Activated CD4-positive, alpha-beta T cell treated with anti-CD3 and anti-CD28 coated beads for 24 hours (primary cell): ENCODE measurements at places on chromosomes 7 and 10.

DNA sequence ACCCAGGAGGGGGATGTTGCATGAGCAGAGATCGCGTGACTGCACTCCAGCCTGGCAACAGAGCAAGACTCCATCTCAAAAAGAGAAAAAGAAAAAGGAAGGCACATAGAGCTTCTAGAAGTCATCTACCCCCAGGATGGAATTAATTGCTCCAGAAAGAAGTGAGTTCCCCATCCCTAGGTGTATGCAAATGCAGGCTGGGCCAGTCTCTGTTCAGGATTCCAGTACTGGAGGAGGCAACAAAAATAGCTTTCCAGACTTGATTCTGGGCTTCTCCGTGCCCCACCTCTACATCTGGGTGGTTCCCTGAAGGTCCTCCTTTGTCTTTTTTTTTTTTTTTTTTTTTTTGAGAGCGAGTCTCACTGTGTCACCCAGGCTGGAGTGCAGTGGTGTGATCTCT lies 28.6 kb downstream of the CASTOR2 start:
- no peak for DNase-seq

DNA sequence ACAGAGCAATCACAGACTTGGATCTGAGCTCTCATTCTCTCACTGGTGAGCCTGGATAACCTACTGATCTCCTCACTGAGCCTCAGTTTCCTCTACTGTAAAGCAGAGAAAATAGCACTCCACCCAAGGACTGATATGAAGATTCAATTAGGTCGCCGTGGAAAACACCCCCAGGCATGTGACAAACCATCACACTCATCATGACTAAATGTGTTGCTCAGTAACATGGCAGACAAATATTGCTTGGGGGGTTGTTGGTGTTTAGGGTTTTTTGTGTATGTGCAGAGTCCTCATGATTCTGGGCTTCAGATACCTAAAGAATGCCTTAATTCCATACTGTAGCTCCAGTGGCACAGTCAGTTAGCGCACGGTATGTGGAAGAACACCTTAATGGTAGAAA lies 122.1 kb upstream of the TCF7L2 start:
- no peak for DNase-seq

- no peak for DNase-seq
Observed at GRCh38 chr7:44219371-44220045, 18.7 kb downstream of the YKT6 start.

- DNase-seq = no peak
Observed at GRCh38 chr10:130021383-130021950, 57.4 kb upstream of the EBF3 start.

DNA sequence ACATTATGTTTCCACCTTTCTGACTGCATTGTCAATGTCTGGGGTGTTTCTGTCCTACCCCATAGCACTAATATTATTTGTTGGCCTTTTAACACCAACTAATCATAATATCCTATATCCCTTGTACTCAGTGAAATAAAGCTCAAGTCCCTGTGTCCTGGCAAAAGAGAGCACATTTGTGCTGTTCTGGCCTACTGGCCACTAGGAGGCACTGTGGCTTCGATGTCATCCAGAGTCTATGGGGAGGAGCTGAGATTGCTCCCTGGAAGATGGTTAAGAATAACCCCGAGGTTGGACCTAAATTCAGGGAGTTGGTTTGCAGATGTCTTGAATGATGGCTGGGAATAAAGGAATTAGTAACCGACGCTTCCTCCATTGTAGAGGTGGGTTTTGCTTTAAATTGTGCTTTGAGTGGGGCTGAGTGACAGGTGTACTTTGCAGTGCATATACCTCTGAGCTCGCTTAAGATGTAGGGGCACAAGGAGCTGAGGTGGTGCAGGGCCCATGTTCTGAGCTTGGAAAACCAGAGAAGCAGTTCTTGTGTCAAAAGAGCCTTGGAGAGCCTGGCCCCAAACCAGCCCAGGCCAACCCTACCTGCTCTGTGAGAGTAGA lies 191.2 kb upstream of the PRSS1 start:
- peak; percentile 24 for DNase-seq

- DNase-seq = no peak
Observed at GRCh38 chr7:12107841-12108254, 103.2 kb upstream of the TMEM106B start.

DNA sequence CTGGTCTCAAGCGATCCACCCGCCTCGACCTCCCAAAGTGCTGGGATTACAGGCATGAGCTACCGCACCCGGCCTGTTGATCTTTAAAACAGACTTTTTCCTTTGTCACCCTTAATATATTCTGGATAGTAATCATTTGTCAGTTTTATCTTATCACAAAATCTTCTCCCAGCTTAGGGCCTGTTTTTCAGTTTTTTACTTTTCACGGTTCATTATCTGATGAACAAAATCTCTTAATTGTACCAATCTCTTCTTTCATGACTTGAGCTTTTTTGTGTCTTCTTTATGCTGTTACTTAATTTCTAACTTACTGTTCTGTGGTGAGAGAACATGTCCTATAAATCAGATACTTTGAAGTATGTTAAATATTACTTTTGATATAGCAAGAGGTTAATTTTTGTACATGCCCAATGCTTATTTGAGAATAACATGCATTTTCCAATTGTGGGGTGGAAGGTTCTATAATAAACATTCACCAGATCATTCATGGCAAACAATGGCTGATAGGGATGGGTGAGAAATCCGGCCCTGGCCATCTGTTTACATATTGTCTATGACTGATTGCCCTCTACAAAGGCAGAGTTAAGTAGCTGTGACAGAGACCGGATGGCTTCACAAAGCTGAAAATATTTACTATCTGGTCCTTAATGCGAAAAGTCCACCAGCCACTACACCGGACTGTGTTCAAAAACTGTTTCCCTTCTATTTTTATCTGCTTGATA lies 5.3 kb downstream of the PAPOLB start:
- DNase-seq = no peak

GRCh38 chr7:20787660-20788419 lies 1.2 kb upstream of the SP8 start:
- DNase-seq = no peak

DNA sequence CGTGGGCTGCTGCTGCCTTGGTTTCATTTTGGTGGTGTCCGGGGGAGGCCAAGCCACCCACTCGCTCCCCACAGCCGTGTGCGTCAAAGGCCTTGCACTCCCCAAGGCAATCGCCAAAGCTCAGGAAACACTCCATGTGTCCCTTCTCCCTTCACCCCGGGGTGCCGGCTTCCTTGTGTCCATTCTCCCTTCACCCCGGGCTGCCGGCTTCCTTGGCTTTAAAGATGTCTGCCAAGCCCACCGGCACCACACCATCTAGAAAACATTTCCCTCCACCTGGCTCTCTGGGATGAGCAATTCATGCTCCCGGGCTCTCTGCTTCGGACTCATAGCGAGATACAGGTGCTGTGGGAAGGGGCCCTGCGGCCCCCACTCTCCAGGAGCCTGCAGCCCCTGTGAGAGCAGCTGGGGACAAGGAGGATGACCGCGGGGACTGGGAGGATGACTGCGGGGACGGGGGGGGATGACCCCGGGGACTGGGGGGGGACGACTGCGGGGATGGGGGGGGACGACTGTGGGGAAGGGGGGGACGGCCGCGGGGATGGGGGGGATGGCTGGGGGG lies 322.1 kb downstream of the DNAJB6 start:
- DNase-seq = no peak

GRCh38 chr7:81457852-81458522 lies 311.9 kb downstream of the HGF start:
- no peak for DNase-seq

- no peak for DNase-seq
Observed at GRCh38 chr7:82517050-82517449, 73.5 kb upstream of the CACNA2D1 start.

DNA sequence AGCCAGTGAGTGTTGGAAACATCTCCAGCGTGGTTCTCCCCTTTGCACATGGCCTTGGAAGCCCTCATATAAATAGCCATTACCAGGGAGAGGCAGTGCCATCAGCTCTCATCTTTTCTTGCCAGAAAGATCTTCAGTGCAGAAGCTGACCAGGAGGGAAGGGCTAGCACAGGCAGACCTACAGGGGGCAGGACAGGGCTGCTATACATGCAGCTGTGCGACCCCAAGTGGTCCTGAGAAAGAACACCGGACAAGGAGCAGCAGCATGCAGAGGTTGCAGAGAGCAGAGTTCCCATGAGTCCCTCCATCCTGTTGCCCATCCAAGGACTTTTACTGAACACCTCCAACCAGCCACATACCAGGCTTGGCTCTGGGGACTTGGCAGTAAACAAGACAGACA lies 17.1 kb downstream of the GRID1 start:
- DNase-seq = no peak

- DNase-seq = no peak
Observed at GRCh38 chr7:3229904-3230470, 71.1 kb upstream of the SDK1 start.

DNA sequence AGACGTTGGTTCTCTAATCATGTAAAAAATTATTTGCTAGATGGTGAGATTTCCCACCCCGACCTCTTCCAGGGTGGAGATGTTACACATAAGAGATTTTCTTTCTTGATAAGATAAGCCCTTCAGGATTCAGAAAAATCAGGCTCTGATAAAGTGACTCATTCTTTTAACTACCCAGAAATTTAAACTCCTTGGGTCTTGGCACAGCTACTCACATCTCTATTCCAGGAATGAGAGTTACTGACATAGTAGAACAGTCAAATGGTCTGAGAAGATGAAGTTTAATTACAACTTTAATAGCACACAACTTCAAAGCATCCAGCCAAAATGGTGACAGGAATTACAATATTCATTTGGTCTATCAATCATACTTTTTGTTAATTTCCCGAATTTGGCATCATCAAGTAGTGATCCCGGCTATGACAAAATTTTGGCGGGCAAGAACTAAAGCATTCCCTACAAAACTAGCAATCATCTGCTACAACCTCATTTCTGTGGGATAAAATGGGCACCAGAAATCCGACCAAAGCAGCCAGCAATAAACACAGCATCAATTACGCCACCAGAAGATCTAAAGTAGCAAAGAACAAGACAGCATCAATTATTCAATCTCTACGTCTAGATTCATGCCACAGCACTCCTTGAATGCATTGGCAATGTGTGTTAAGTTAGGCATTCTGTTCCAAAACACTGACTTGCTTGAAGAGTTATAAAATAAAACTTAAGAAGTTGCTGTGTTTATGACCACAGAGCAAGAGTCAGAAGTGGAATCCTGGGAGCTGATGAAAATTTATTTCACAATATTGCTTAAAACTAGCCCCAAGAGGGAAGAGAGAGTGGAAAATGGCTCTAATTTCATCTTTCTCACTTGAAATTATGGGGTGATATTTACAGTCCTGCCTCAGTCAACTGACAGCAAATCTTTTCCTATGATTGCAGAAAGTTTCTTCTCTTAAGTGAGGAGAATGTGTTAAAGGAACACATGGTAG lies 565.7 kb upstream of the ANKRD30A start:
- DNase-seq = no peak

GRCh38 chr7:70573071-70573661 lies 558.8 kb upstream of the GALNT17 start:
- DNase-seq = no peak

DNA sequence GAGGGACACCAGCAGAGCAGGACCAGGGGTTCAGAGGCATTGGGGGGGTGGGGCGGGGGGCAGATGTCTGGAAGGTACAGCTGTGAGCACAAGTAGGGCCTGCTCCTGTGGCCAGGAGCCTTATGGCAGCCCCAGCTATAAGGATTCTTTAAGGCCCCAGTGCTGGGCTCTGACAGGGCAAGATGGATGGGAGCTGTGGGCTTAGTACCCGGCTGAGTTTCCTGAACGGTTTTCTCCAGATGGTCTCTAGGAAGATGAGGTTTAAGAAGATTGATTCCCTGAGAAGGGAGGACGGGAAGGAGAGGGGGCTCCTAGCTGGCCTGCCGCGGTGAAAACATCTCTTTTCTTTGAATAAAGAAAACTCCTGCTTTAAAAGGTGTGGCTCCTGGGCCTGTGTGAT lies 30.1 kb upstream of the COMTD1 start:
- DNase-seq = no peak

- DNase-seq = no peak
Observed at GRCh38 chr7:19248115-19248514, 102.9 kb upstream of the FERD3L start.
